ENCODE measurements at places on chromosomes 4 and X. TPM values are rescaled to one million over a fixed set of nuclear protein-coding genes. Genes with fewer than 3 reads are reported as not detected.

INPP4B gene
- polyA plus RNA-seq, result 3.4 TPM

DNA sequence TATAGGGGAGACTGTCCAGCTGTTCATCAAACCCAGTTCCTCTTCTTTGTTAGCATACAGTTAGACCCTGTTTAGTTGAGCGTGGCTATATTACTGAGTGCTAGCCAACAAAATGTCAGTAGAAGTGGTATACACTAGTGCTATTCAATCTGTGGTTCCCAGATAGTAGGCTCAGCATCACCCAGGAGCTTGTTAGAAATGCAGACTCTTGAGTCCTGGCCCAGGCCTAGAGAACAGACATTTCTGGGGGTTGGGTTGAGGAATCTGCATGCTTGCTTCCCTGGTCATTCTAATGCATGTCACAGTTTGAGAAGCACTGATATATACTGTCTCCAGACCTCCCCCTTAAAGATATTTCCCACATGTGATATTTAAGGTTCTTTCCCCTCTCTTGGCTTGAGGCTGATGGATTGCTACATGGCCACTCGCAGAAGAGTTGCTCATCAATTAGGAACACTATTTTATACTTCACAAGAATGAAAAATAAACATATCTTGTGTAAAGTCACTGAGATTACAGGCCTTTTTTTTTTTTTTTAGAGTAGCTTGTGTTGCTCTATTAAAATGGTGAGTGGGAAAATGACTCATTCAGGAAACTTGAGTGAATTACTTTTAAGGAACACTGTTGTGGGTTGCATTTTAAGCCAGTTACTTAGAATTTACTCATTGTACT, 289.0 kb downstream of the STIM2 start:
- no peak for DNase-seq

- no peak for DNase-seq
These were observed 75.1 kb downstream of the NUDT10 start for GRCh38 chrX:51407520-51408409.

DNA sequence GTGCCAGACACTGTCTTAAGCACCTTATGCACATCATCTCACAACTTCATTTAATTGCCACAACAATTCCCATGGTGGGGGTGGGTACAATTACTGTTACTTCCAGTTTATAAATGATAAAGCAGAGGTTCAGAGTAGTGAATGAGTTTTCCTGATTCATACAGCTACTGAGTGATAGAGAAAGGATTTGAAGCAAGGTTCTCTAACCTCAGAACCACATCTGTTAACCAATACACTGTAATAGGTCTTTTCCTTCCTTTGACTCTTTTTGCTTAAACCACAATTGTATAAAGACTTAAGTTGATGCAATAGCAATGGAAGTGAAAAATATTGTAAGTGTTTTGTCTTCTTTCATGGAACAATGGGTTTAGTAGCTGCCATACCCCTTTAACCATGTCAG, 43.5 kb upstream of the PAK3 start:
- no peak for DNase-seq

GRCh38 chrX:109841257-109841656, 108.2 kb upstream of the ACSL4 start:
- DNase-seq, result no peak

DNA sequence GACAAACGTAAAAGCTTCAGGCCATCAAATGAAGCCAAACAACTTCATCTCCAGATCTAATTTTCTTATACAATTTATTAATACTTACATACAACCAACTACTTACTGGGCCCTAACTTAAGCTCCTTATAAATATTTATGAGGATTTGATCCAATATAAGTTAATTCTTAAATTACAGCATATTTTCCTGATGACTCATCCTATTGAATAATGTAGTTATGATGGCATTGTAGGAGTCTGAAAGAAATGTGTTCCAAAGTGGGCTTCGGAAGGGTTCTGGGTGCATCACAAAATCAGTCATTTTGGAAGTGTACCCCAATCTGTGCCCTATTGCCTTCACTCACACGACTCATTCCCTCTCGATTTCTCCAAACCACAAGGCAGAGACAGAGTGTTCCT, 455.1 kb upstream of the CTSO start:
- no peak for DNase-seq

GRCh38 chr4:135533053-135533452, 1331.5 kb upstream of the PABPC4L start:
- no peak for DNase-seq

DNA sequence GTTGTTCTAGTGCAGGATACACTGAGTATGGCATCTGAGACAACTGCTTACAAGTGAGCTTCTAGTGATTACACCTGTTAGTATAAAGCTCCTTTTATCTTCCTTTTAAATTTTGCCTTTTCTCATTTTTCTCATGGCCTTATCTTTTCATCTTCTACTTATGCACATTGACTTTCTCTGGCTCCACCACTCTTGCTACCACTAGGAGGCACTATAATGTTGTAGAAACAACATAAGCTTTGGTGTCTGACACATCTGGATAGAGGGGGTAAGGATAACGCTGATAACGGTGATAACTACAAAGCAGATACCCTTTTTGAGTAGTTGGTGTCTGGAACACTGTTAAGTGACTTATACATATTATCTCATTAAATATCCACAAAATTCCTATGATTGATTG, 187.4 kb upstream of the TEX13C start:
- DNase-seq, result no peak

DNA sequence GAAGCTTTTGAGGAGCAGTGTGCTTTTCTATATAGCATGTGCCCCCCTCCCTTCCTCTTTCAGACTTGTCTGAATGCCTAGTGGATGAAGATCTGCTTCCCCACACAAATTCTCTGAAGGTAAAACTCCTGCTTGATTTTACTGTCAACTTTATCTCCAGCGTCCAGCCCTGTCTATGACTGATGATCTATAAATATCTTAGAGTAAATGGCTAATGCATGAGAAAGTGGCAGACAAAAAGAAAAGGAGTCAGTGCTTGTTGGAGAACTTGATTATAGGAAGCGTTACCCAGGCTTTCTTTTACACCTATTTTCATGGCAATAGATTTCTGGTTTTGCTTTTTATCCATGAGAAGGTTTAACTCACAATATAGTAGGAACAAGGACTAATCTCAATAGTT, 168.3 kb upstream of the HS3ST1 start:
- no peak for DNase-seq

DNA sequence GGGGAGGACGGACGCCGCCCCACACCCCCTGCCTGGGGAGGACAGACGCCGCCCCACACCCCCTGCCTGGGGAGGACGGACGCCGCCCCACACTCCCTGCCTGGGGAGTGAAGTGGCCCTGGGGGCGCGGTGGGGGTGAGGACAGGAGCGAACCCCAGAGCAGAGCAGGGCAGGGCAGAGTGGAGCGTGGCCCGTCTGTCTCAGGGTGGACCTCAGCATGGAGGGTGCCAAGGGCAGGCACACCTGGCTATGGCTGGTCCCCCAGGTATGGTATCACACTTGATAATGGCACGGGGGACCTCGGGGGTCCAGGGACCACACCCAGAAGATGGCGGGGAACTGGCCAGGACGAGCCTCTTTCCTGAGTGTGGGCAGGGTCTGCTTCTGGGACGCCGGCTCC, 9.6 kb downstream of the LRPAP1 start:
- DNase-seq, result no peak

DNA sequence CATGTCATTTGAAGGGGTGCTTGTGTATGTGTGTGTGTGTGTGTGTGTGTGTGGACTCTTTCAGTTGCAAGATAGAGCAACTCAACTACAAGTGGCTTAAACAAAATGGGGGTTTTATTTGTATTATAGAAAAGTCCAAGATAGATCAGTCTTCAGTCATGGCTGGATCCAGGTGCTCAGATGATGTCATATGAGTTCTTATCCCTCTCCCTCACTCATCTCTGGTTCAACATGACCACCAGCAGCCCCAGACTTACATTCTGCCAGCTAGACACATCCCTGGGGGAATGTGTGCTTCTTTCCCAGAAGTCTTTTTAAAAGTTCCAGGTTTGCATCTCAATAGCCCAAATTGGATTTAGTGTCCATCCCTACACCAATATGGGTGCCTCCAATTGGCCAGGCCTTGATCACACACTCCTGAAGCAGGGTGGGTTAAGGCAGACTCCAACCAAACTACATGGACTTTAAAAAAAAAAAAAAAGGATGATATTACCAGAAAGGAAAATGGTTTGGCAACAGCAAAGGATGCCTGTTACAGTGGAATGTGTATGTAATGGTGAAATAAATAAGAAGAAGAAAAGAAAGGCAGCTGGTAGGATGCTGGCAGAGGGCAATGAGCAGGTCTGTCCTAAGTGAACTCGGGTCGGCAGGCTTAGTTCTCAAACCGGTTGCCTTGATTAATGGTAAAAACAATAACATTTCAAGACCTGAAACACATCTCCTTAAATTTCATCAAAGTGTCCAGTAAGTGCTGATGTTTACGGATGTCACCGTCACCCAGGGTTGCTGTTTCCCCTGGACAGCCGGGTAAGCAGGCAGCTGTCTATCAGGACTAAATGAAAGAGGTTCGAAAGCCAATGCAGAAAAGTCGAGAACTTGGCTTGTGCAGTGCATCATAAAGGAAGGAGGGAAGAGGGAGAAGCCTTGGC, 107.7 kb downstream of the SMIM20 start:
- DNase-seq, result no peak

DNA sequence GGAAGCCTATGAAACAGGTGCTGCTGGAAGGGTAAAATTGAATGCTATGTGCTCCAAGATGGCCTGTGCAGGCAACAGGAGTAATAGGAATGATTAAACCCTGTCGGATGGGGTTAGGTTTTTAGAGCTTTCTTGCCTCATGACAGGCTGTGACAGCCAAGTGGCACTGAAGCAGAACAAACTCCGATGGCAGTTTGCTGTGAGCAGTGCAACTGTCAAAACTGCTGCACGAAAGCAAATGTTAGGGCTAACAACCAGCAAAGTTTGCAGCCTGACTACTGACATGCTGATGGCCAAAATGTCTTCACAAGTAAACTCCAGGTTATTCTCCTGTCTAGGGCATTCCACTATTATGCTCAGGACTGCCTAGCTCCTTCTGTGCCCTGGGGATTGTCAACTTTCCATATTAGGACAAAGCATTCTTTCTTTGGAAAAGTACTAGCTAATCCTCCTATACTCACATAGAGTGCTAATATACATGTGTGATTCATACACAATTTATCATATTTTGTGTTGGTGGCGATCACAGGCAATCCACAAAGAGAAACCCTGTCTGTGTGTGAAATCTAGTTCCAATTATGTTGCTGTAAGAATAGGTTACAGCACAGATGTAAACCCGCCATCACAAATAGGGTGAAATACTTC, 486.6 kb upstream of the TENM3 start:
- no peak for DNase-seq

DNA sequence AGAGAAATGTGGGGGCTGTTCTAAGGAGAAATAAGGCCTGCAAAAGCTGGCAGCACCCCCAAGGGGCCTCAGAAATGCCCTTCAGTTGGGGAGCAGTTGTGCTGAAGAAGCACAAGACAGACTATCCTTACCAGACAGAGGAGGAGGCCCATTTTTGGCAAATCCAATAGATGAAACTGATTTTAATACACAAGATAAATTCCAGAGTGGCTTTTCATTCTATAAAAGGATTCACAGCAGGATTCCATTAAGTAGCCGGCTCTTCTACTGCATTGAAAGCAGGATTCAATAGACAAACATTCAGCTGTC, 8.1 kb downstream of the SEPTIN6 start:
- no peak for DNase-seq

GRCh38 chr4:176534566-176534965, 214.8 kb downstream of the SPCS3 start:
- DNase-seq, result peak; percentile 59

DNA sequence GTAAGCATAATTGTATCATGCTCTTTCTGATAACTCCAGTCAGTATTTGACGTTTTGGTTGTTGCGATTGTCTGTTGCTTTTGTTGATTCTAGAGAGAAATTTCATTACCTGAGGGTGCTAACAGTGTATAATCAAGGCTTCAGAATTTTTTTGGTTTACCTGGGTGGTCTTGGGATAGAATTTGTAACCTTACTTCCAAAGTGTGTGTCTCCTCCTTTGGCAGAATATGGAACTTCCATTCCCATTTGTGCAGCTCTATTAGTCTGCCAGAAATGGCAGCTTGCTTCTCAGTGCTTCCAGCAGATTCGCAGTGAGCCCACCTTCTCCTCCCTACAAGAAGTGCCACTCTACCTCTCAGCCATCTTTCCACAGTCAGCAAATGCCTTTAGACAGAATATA, 5.3 kb downstream of the COPS4 start:
- no peak for DNase-seq

DNA sequence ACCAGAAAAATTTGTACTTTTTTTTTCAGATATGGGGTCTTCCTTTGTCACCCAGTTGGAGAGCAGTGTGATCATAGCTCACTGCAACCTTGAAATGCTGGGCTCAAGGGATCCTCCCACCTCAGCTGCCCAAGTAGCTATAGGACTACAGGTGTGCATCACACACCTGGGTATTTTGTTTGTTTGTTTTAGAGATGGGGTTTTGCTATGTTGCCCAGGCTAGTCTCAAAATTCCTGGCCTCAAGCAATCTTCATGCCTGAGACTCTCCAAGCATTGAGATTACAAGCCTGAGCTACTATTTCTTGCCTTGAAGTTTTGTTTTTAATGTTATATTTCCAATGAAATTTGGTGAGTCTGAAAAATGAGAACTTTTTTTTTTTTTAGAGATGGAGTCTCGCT, 847.8 kb downstream of the TRIML1 start:
- no peak for DNase-seq

DNA sequence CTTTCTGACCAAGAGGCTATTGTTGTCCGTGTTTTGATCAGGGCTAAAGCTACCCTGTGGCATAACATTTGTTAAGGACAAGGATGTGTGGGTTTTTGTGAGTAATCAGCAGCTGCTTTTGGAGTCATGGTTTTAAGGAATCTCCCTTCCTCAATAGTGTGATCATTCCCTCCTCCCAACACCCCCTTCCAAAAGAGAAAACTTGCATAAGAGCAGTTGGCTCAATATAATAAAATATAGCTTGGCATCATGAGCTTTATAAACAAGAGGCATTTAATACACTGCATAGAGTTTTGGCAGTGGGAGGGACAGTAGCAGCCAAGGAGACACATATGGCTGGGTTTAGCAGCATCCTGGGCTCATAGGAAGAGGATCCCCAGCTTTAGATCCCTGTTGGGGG, 84.7 kb downstream of the NHS start:
- no peak for DNase-seq

All from AG04450 (cell line).